ENCODE measurements at places on chromosomes 2 and 18. TPM values are rescaled to one million over a fixed set of nuclear protein-coding genes. Genes with fewer than 3 reads are reported as not detected.

The C2orf66 gene
- total RNA-seq: 0.09 TPM

GRCh38 chr2:156803243-156803642, 367.1 kb downstream of the GPD2 start:
- H3K27ac ChIP-seq: no peak overlapping the region
- H3K27me3 ChIP-seq: peaks cover 3% of the 10 kb centered on the region
- no peak for DNase-seq
- no peak overlapping the region for H3K4me3 ChIP-seq

The TLX2 gene
- 0.18 TPM for total RNA-seq

The G6PC2 gene
- not detected for total RNA-seq

GRCh38 chr2:26890341-26891000, 42.5 kb downstream of the DPYSL5 start:
- H3K27me3 ChIP-seq: no peaks in the 10 kb centered on the region

The LYPD1 gene
- total RNA-seq: not detected

DNA sequence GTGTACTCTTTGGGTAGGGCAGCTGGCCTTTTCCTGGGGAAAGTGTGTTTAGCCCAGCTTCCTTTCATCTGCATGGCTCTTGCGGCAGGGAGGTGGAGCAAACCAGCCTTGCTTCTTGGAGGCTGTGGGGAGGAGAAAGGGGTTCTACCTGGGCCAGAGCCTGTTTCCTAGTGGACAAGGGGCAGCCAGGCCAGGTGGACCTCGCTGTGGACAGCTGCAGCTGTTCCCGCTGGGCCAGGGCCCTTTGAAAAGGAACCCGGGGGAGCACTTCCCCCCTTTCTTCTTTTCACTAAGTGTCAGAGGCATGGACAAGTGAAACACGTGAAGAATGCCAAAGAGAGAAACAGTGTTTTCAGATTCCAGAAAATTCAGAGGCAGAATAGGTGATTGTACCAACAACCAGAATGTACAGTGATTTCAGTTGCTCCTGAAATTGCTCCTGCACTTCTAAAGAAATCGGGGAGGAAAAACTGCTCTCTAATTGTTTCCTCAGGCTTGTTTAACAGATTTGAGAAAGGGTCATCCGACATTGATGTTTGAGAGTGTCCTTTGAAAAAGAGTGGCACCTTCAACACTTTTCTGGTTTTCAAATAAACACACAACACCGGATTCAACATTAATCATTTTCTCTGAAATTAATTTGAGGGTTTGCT, 3.9 kb downstream of the GLI2 start:
- H3K36me3 ChIP-seq: no peaks in the 10 kb centered on the region
- peaks cover 6% of the 10 kb centered on the region for H3K4me1 ChIP-seq
- no peak for DNase-seq
- H3K27ac ChIP-seq: no peak overlapping the region

DNA sequence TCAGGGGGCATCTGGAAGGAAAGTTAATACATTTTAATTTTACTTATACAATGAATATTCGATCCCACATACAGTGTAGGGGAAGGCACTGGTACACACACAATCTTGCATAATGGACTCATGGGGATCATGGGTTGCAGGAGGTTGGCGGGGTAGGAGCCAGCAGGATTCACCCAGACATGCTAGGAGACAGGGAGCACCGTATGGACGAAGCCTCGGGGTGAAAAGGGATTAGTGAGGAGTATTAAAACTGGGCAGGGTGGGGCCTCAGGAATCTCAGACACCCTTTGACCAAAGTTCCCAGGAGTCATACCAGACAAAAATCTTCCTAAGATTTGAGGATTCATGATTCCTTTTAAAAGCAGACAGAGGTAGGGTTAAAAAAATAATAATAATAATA, 140.8 kb downstream of the BCL11A start:
- no peaks in the 10 kb centered on the region for H3K36me3 ChIP-seq
- H3K4me3 ChIP-seq: no peak overlapping the region
- no peak overlapping the region for H3K27ac ChIP-seq
